ENCODE measurements at places on chromosomes 5 and 9. TPM values are rescaled to one million over a fixed set of nuclear protein-coding genes. Genes with fewer than 3 reads are reported as not detected.

ACTBL2 gene
- 0.08 TPM for total RNA-seq

TAL2 gene
- total RNA-seq, result 0.41 TPM

SARDH gene
- 0.07 TPM for total RNA-seq

AHRR gene
- 3.8 TPM for total RNA-seq

TMEM171 gene
- total RNA-seq, result 6.8 TPM

SLCO6A1 gene
- total RNA-seq, result not detected

GHR gene
- total RNA-seq, result 0.06 TPM

PPP3R2 gene
- total RNA-seq, result not detected

All from A549 treated with Mapracorat at 1 μM for 4 hours (cell line).